ENCODE measurements at places on chromosomes 13 and 19.

DNA sequence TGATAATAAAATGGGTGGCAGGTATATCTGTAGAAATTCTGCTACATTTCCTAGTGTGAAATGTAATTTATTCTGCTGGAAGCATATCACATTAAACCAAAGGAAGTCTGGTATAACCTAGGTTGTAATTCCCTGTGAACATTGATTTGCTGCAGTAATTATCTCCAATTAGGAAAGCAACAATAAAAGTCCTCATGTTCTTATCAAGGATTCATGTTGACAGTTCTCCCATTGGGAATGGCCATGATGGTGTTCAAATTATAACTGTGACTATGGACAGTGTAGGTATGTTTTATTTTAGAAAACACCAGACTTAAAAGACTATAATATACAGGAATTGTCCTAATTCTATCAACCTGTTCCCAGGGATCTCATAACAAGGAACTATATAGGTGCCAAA, 513.5 kb upstream of the MIR17HG start:
- DNase-seq, result no peak

DNA sequence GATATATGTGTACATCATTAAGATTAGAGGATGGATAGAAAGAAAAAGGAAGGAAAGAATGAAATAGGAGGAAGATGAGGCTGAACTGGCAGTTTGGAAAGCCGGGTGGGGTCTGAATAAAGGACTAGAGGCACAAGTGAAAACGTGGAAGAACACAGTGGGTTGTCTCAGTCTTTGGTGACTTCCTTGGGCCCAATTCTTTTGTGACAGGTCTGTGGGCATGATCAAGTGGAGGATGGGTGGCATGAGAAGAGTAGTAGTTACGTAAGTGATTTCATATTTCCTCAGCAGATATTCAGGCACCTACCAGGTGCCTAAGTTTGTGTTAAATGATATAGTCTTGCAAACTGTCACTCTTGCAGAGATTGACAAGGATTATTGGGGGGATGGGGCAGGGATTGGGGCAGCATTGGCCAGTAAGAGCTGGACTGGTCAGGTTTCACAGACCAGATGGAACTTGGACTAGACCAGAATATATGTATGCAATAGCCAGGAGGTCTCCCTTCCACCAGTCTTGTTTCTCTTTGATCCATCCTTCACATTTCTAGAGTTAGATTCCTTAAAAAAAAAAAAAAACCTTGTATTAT, 2.7 kb downstream of the TPP2 start:
- no peak for DNase-seq

DNA sequence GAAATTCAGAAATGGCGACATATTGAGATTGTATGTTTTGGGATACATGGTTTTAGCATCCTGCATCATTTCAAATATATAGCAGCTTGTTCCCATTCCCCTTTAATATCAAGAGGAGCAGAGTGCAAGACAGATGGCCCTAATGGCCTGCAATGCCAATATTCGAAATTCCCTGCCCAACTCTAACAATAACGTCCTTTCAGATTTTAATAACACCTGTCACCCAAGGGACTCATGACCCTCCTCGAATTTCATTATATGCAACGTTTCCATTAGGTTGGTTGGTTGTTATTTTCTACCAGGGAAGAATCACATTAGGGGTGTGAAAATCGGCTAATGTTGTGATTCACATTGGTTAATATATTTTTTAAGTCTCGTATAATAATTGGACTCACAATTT, 170.0 kb downstream of the TNFSF13B start:
- DNase-seq, result no peak

- no peak for DNase-seq
These were observed 97.7 kb downstream of the GNG7 start for GRCh38 chr19:2604747-2605329.

GRCh38 chr19:30448386-30449077, 76.3 kb downstream of the ZNF536 start:
- DNase-seq, result no peak

GRCh38 chr13:42997381-42997780, 5.3 kb upstream of the EPSTI1 start:
- DNase-seq, result no peak

GRCh38 chr13:109869312-109870237, 83.2 kb upstream of the IRS2 start:
- peak; percentile 35 for DNase-seq

DNA sequence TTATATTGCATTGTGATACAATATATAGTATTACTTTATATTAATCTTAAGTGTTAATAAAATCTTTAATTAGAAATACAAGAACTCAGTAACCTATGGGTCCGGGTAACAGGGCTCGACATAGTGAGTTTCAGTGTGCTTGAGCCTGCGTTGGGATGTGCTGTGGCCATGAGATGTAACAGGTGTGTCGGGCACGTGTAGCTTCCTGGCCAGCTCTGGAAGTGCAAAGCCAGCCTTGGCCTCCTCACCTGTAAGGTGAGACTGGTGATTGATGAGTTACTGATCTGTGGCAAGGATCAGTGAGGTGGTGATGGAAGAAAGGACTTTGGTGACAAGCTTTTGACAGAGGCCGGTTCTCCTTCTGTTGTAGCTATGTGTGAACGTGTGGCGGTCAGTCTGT, 19.2 kb downstream of the ATP4B start:
- no peak for DNase-seq

GRCh38 chr13:47409778-47410177, 512.9 kb upstream of the HTR2A start:
- no peak for DNase-seq

DNA sequence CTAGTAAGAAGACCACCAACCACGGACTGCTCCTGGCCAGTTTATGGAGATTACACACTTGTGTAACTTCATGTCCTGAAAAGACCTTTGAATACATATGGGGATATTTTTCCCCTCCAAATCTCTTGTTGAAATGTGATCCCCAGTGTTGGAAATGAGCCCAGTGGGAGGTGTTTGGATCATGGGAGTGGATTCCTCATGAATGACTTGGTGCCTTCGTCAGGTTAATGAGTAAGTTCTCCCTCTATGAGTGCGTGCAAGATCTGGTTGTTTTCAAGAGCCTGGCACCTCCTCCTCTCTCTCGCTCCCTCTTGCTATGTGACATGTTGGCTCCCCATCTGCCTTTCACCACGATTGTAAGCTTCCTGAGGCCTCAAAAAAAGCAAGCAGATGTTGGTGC, 769.0 kb upstream of the SLITRK1 start:
- DNase-seq, result no peak

GRCh38 chr13:34128661-34129060, 310.7 kb downstream of the RFC3 start:
- DNase-seq, result no peak

DNA sequence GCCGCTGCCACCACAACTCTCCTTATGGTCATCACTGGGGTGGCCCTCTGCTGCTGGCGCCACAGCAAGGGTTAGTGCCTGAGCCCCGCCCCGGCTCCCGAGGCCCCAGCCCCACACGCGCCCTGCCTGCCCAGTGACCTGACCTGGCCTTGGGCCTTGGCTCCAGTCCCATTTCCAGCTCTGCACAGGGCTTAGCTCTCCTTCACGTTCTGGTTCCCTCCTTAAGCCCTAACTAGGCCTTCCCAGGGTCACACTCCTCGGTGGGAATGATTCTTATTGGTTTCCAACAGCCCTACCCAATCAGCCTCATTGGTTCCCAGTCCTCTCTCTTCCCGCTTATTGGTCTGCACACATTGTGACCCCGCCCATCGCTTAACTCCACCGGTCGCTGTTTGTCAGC, 5.8 kb downstream of the KIRREL2 start:
- DNase-seq, result no peak

GRCh38 chr13:76864259-76864658, 21.9 kb downstream of the KCTD12 start:
- DNase-seq, result no peak

All from amygdala (tissue), 56 donors.